ENCODE measurements at places on chromosomes 3 and 15.

- DNase-seq, result peak; percentile 50
Observed at GRCh38 chr3:140023616-140024530, 88.9 kb downstream of the CLSTN2 start.

- DNase-seq, result no peak
Observed at GRCh38 chr15:46892621-46893160, 824.6 kb upstream of the SEMA6D start.

- DNase-seq, result no peak
Observed at GRCh38 chr15:90035095-90035839, 34.1 kb downstream of the ZNF710 start.

GRCh38 chr15:43151688-43152087, 18.3 kb downstream of the TMEM62 start:
- no peak for DNase-seq

GRCh38 chr3:23377928-23378672, 175.0 kb downstream of the UBE2E2 start:
- DNase-seq, result no peak

DNA sequence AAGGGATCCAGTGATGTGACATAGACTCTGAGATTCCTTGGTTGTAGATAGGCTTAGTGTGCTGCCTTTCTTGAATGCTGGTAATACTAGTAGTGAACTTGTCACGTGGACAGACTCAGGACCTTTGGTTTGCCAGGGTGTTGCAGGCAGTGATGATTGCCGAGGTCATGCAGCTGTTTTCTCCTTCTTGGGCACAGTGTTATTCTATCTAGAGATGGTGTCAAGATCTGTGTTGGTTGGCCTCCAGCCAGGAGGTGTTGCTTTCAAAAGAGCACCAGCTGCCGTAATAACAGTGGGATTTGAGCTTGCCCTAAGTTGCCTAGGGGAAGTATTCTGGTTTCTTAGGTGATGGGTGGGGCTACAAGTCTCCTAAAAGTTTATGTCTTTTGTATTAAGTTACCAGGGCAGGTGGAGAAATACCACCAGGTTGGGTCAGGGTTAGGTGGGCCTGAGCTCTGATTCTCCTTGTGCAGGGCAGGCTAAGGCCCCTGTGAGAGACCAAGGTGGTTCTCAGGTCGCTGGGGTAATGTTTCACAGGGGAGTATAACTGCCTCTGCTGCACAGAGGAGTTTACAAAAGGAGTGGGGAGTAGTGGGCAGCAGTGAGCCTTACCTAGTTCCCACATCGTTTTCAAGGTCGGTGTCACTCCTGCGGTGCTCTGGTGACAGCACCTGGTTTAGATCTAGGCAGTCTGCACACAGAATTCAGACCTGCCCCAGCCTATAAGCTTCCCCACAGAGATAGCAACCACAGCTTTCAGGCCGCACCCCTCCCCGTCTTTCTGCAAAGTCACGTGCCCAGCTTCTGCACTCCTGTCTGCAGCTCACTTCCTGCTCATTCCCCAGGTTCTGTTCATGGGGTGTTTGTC, 350.3 kb downstream of the DOCK3 start:
- peak; percentile 74 for DNase-seq

DNA sequence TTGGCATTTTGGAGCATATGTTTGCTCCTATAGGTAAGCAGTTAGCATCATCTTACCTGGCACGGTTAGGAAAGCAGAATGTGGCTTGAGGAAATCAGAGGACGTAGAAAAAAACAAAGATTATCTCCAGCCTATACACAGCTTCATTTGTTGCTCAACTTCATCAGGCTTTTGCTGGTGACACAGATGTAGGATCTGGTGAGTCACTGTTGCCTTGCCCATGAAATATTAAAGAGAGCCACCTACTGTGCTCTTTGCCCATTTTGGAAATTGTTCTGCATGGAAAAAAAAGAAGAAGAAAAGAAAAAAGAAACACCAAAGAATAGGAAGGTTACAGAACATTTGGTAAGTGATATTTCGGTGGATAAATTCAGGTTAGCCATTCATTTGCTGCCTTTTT, 3.8 kb downstream of the IL1RAP start:
- no peak for DNase-seq

- DNase-seq, result no peak
Observed at GRCh38 chr3:192921793-192922192, 4.1 kb upstream of the MB21D2 start.

GRCh38 chr15:88127432-88127790, 129.1 kb downstream of the NTRK3 start:
- DNase-seq, result no peak

DNA sequence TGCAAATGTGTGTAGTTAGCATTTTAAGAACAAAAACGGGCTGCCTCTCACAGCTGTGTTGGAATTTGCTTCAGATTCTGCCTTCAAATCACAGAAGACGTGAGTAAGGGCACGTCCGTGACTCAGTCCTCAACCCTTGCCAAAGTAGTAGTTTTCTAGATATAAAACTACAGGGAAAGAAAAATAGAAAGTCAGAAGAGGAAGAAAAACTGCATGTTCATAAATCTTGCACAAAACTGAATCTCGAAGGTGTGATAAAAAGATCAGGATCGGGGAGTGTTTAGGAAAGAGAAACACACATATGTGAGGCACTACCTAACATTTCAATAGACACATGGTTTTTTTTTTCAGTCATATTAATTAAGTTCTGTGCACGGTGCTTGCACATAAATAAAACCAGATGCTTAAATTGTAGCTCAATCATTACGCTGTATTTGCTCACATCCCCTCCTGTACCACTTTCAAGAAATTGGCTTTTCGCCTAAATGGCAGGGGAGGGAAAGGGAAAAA, 71.7 kb downstream of the P3H2 start:
- DNase-seq, result peak; percentile 45

GRCh38 chr3:44511238-44511566, 33.7 kb upstream of the ZNF445 start:
- DNase-seq, result no peak

DNA sequence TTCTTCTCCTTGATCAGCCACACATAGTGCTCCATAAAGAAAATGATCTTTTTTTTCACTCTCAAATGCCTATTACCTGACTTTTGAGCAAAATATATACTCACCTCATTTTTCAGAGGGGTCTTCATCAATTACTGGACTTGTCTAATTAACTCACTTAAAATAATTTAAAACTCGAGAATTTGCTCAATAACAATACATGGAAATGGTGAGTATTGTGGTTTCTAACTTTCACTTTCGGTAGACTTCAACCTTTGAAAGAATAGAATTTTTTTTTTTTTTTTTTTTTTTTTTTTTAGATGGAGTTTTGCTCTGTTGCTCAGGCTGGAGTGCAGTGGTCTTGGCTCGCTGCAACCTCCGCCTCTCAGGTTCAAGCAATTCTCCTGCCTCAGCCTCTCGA, 17.7 kb upstream of the EPHB1 start:
- DNase-seq, result no peak

GRCh38 chr3:161305095-161305991, 66.0 kb downstream of the SPTSSB start:
- DNase-seq, result no peak

- DNase-seq, result peak; percentile 60
Observed at GRCh38 chr3:123652342-123652984, 67.6 kb upstream of the HACD2 start.

- no peak for DNase-seq
Observed at GRCh38 chr3:177714945-177715344, 517.7 kb upstream of the TBL1XR1 start.

DNA sequence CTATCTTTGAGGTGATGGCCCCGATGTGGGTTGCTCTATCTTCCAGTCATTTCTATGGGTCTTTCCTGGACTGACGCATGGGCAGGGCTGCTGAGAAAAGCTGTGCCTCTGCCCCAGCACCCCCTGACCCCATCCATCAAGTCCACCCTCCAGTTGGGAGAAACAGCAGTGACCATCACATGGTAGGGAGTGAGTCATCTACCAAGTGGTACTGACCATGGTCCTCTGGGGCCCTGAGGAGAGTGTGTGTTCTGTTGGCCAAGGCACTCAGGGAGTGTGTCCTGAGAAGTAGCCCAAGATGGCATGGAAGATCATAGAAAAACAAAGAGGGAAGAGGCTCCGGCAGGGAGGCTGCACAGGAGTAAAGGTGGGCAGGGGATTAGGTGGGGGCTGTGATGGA, 1.6 kb upstream of the DNAH1 start:
- no peak for DNase-seq

DNA sequence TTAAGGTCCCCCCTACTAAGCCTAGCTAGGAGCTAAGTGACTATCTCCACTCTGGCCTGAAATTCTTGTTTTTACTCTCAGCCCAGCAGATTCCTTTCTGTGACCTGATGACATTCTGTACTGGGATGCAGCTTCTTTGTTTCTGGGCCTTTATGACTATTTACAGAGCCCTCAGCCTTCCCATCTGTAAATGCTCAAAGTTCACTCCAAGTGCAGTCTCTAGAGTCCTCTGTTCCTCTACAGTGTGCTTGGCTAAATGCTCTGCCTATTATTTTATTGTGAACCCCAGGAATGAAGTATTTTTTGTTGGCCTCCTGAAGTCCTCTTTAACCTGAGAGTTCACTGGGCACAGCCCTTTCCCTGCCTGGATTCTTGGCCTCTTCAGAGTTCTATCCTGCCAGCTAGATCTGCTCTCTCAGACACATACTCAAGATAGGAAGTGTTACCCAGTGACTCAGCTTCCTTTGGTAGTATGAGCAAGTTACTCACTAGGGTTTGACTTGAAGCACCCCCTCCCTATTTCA, 278.1 kb upstream of the P2RY1 start:
- no peak for DNase-seq

GRCh38 chr3:71160785-71161546, 422.6 kb downstream of the FOXP1 start:
- DNase-seq, result no peak

DNA sequence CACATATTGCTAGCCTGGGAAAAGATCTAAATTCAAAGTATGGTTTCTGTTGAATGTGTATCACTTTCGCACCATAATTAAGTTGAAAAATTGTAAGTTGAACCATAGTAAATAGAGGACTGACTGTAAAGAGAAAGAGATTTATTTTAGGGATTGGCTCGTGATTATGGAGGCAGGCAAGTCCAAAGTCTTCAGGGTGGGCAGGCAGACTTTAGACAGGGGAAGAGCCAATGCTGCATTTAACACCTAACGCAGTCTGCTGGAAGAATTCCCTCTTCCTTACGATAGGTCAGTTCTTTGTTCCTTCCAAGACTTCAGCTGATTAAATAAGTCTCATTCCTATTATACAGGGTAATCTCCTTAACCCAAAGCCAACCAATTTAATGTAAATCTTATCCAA, 15.8 kb downstream of the C3orf85 start:
- no peak for DNase-seq

GRCh38 chr15:65847989-65848388, 21.3 kb upstream of the RAB11A start:
- no peak for DNase-seq

DNA sequence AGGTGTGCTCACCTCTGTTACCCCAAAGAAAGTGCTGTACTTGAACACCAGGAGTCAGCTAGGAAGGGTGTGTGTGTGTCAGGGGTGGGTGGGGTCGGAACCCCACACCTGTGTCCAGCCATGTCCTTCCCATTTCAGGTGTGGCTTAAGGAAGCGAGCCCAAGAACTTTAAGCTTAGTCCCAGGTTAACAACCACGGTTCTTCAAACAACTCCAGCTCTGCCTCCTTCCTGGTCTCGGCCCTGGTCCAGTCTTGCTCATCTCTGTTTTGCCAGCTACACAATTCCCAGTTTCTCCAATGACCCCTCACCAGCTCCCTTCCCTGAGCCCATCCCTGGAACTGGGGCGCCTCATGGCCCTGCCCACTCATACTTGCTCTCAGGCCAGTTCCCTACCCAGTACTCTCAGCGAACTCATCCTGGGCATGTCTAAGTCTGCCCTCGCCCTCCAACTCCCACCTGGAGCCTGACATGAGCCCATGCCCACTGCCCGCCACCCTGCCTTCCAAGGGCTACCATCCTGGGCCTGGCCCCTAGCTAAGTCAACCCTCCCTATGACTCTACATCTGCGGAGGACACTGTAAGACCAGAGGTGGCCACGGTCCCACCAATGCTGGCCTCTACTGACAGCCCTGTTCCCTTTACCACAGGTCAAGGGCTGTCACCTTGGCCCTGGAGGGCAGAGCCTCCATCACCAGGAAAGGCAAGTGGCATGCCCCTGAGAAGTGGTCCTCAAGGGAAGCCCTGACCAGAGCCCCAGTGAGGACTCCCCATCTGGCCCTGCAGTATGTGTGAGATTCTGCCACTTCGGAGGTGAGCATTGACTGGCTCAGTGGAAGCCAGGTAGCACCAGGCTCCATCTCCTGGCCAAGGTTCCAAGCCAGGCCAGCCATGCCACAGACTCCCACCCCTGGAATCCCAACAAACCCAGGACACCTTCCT, 9.2 kb downstream of the POC1A start:
- DNase-seq, result no peak

GRCh38 chr3:182785756-182786155, 7.5 kb upstream of the ATP11B start:
- no peak for DNase-seq

DNA sequence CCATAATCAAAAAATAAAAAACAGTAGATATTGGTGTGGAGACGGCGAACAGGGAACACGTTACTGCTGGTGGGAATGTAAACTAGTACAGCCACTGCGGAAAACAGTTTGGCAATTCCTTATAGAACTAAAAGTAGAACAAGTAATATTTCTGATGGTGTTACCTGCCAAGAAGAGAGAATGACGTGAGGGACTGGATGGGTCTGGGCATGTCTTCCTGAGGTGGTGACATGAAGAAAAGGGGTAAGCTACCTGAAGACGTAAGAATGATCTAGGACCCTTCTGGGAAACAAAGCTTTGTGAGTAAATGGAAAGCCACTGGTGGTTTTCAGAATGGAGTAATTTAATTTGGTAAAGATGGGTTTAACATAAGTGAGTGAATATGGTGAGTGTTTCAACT, 19.4 kb upstream of the PLOD2 start:
- DNase-seq, result no peak

DNA sequence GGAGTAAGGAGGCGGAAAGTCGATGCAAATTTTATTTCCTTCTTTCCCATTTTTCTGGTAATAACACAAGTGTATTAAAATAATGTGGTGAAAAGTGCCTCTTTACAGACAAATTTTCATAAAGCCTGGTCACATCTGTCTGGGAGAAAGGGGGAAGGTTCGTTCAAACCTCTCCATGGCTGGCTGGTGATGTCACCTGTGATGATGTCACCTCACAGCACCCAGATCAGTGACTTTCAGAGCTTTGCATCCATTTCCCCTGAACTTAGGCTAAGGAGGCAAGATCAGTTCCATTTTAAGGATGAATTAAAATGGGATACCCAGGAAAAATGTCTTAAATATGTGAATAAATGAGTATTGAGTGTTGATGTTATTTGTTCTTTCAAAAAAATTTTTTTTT, 34.1 kb downstream of the ATP10A start:
- no peak for DNase-seq

GRCh38 chr15:66644869-66645268, 57.2 kb upstream of the SMAD6 start:
- DNase-seq, result no peak

DNA sequence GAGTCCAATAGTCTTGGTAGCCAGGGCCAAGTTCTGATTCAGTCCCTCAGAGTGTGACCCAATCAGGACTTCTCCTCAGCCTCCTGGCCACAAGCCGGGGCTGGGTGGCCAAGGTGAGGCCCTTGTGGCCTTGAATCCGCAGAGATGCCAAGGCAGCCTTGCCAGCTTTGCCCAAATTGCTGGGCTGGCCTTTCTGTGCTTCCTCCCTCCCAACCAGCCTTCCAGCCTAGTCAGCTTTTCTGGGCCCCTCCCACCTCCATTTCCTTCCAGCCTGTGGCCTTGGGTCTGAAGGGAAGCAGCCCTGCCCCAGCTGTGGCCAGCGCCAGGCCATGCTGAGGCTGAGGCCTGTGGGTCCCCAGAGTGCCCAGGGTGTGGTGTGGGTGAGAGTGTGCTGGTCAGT, 34.3 kb upstream of the ANKDD1A start:
- no peak for DNase-seq

GRCh38 chr15:56893364-56893678, 25.1 kb upstream of the TCF12 start:
- no peak for DNase-seq

GRCh38 chr3:42685363-42685881, at the start of gene KLHL40:
TSS of gene KLHL40 (plus strand) at chr3:42685537. CDS start at chr3:42685619, 82 bp downstream.
- no peak for DNase-seq

Measured in NCI-H2171 (cell line).